ENCODE measurements at places on chromosomes 2 and 18.
A peak's percentile ranks its signal among the peaks of the same experiment; 100 is the strongest.

DNA sequence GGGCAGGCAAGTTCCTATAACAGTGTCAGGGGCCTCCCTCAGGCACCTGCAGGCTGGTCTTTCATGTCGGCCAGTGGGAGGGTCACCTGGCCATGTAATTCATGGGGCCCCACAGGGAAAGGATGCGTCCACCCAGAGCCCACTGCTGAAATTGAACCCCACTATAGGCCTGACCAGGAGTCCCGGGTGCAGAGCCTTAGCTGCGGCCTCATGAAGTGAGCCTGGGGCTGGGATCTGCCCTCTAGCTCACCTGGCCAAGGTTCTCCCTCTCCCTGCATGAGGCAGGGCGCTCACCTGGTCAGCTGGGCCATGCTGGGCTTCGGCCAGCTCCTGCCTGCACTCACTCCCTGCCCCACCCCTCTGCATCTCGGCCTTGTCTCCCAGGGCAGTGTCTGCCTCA, 41.1 kb downstream of the C1QL2 start:
- no peak for DNase-seq

GRCh38 chr2:44103639-44104038, 65.0 kb upstream of the PPM1B start:
- DNase-seq = no peak

GRCh38 chr2:100208141-100208770, 65.9 kb upstream of the AFF3 start:
- DNase-seq = no peak

GRCh38 chr2:14951569-14952285, 319.2 kb downstream of the LRATD1 start:
- no peak for DNase-seq

GRCh38 chr2:96647681-96648080, 5.1 kb downstream of the FER1L5 start:
- no peak for DNase-seq

DNA sequence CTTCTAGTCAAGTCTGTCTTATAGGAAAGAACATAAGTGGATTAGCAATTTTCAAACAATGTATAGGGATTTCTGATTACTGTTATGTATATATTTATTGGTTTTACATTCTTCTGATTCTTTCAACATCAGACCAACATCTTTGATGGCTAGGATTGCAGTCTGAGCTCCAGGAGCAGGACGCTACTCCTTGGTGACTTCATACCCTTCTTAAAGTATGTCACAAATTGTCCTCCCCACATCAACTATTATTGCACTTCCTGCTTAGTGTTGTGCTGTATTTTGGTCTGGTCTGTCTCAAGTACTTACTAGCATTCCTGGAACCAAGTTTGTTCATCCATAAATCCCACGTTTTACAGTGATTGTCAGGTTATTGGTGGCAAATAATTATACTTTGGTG, 49.0 kb downstream of the MAP2 start:
- DNase-seq = no peak

DNA sequence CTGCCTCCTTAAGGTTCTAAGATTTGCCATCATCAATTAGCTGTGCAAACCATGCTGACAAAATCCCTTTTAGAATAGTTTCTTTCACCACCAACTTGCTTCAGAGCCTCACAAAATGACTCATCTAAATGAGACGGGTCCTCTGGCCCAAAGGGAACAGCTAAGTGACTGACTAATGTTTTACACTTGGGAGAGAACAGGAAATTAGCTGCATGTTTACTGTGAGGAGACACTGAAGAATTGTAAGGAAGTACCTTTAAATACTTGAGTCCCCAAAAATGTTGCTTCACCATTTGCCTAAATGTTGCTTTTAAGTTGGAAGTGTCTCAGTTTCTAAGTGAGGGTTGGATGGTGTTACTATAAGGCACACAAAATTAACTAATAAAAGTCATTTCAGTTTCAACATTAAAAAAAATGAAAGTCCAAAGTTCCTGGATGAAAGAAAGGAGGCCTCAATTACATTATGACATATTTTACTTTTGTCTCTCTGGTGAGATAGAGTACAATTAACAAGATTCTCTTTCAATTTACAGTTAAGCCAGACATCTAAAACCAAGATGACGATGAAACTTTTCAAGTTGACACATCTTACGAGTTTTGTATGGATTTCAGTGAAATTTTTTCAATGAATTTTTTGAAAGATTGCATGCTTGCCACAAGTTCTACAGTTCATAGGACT, 229.1 kb upstream of the FN1 start:
- DNase-seq = peak; percentile 28

- no peak for DNase-seq
These were observed 404.8 kb downstream of the MEIS1 start for GRCh38 chr2:66839551-66840320.

DNA sequence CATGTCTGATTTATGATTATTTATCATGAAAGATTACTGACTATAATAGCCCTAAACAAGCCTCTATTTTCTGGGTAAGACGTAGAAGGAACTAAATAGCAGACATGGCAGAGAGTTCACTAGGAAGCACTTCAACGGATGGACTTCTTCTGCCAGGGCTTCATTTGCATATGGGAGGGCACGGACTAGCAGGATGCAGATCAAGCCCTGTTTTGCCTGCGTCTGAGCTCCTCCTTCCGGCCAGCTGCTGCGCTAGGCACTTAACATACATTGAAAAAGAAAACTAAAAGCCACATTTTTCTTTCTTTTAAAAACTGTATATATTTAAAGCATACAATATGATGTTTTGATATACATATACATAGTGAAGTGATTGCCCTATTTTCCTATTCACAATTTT, 340.0 kb upstream of the MEX3C start:
- DNase-seq = no peak

DNA sequence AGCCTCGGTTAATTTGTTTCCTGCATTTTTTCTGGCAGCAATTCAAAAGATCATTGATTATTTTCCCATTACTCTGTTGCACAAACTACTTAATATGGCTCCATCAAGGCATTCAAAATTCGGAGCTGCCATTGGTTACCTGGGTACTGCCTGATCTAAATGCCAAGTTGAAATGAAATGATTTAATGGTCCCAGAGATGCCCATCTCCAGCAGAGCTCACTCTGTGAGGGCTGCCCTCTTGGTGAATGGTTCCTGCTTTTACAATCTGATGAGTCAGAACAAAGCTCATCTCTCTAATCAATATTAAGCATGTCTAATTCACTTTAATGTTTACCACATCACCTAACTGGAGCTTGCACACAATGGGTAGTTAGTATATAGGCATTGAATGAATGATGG, 126.1 kb downstream of the CTNNA2 start:
- no peak for DNase-seq

Measured in CD4-positive, alpha-beta T cell treated with Interleukin-15 for 1 hour (primary cell).